ENCODE measurements at places on chromosomes 4 and X.

GRCh38 chr4:26763648-26764047, 97.0 kb upstream of the STIM2 start:
- DNase-seq, result no peak

DNA sequence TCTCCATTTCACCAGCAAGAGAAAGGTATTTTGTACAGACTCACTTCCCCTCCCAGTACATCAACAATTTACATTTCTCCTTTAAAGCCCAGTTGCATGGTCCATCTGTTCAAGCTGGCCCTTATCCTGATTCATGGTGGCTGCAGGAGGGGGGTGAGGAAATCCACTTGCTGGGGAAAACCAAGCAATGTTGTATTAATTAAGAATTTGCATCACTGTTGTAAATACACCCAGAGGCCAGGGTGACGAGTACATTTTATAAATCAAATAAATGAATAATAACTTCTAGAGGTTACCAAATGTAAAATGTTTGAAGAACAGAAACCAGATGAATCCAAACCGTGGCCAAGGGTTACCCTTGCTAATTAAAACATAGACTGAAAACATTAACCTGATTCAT, 395.9 kb upstream of the INTU start:
- DNase-seq, result no peak

DNA sequence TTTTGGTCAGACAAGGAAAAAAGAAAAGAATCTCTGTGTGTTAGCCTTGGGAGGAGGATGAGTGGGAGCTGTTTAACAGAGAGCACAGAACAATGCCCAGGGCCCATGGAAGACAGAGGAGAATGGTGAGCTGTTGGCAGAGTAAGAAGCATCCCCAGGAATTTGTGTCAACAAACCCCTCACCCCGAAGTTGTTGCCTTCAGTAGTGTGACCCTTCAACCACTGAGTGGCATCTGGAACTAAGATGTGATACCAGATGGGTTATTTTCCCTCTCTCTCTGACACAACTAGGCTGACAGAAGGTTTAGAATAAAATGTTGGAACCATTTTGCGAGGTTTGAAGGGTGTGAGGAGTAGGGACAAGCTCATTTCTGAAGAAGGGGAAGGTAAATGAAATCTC, 25.1 kb downstream of the IGSF1 start:
- DNase-seq, result no peak

GRCh38 chr4:26069218-26069617, 155.2 kb downstream of the SMIM20 start:
- no peak for DNase-seq

DNA sequence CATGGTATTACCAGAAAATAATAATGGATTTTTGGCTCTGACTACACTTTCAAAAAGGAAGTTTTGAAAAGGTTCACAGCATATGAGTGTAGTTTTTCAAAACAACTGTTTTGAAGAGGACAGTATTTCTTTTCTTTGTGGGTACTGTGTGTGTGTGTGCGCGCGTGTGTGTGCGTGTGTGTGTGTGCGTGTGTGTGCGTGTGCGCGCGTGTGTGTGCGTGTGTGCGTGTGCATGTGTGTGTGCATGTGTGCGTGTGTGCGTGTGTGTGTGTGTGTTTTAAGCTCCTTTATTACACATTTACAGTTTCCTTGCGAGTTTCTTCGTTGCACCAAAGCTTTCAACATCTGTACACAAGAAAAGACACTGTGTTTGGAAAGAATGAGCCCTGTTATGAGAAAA, 755.4 kb downstream of the SH3BGRL start:
- no peak for DNase-seq

- no peak for DNase-seq
Measured at GRCh38 chrX:138858951-138859350, 147.4 kb upstream of the FGF13 start.

DNA sequence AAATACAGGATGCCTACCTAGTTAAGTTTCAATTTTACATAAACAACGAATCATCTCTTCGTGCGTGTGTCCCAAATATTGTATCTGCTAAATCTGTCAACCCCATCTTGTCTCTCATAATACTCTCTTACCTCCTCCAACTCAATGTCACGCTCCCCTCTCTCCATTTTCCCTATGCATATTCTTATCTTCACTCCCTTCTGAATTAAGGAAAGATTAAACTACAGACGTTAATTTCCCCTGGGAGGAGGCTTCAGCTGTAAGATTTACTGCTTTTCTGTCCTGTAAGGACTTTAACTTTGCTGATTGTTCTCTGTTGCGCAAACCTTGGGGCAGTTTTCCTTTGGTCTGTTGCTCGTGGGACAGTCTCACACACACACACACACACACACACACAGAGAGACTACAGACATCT, 455 bp upstream of the ABCB7 start:
- DNase-seq, result no peak

- DNase-seq, result no peak
Measured at GRCh38 chr4:52076731-52077130, 25.6 kb downstream of the SPATA18 start.

All from mucosa of descending colon (tissue), 3 donors.